ENCODE measurements at places on chromosomes 16 and 17.

DNA sequence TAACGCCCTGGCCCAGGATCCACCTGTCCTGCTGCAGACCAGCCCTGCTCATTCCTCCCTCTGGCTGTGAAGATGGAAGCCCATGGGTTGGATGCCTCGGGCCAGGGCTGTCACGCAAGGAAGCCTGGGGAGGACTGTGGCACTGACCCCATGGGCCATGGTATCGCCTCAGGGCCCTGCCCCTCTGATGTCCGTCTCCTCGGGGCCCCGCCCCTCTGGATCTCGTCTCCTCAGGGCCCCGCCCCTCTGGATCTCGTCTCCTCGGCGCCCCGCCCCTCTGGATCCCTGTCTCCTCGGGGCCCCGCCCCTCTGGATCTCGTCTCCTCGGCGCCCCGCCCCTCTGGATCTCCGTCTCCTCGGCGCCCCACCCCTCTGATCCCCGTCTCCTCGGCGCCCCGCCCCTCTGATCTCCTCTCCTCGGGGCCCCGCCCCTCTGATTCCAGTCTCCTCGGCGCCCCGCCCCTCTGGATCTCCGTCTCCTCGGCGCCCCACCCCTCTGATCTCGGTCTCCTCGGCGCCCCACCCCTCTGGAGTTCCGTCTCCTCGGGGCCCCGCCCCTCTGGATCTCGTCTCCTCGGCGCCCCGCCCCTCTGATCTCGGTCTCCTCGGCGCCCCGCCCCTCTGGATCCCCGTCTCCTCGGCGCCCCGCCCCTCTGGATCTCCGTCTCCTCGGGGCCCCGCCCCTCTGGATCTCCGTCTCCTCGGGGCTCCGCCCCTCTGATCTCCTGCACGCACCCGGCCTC lies 24.0 kb downstream of the METRNL start:
- DNase-seq: peak; percentile 50

DNA sequence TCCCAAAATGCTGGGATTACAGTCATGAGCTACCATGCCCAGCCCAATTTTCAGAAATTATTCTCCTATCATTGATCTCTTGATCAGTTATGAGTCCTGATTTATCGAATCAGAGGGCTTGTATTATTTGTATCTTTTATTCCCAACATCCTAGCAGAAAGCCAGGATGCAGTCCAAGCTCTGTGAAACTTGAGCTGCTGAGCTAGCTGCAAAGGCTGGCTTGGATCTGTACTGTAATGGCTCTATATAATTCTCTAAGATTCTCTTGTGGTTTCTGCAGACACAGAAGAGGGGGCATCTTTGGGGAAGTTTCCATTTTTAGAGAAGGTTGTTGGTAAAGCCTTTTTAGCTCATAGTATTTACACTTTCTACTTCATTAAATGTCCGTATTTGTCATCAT lies 227.1 kb downstream of the MAP2K4 start:
- DNase-seq: no peak

DNA sequence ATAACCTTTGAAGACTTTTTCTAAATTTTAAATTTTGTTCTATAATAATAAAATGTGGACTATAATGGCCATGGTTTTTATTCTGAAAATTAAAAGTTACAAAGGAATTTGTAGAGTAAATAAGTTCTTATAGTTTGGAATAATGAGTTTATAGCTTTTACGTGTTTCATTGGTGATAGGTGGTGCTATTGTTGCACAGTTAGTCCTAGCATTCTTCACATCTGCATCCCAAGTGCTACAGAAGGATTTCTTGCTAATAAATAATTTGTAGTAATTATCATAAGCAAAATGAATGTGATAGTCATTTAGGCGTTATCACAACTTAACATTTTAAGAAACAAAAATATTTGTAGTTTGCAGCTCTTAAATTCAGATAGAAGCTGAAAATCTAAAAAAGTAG lies 67.9 kb downstream of the BCAS3 start:
- no peak for DNase-seq

DNA sequence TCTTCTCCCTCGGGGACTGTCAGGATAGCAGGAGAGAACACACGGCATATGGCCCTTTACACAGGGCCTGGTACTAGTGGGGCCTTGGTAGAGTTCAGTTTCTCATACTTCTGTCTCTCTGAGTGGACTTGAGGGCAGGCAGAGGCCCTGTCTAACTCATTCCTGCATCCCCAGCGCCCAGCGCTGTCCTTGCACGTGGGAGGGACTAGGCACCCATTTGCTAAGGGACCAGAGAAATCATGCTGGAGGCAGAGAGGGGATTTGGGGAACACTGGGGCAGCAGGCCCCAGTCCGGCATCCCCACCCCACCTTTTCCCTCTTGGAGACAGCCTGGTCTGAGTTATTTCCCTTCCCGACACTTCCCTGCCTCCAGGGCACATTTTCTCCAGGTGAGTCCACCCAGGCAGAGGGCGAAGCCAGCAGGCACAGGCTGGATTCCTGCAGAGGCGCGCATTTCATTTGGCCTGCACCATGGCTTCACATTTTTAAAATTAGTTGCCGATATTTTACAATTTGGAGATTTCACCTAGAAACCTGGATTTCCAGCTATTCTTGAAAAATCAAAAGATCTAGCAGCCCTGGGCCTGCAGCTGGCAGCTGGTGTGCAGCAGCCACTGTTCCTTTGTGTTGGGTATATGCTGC lies 9.7 kb upstream of the NKD1 start:
- DNase-seq: no peak

DNA sequence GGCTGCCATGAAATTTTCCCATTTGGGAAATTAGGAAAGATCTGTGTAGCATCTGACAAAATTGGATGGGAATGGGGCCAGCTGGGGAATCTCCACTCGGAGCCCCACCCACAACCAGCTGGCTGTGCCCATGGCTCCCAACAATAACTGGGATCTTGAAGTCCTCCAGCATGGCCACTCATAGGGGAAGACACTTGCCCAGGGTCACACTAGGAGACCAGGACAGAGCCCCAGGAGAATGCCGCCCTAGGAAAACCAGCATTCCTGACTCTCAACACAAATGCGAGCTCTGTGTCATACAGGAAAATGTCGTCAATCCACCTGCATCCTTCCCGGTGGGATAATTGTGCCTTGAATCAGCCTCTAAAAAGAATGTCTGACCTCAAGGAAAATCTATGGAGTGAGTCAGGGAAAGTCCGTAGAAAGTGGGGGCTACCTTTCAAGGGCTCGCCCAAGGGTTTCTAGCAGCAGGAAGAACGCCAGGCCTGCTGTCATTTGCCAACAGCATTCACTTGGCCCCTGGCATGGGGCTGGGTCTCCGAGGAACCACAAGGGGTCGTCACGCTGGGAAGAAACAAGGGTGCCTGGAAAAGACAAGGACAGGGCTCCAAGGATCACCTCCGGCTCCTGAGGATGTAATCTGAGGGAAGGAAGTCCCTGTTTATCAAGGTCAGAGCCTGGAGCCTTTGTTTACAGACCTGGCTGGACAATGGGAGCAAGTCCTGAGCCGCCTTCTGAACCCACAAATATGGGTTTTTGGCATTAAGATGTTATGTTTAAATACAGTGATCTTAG lies 15.9 kb downstream of the CDH5 start:
- no peak for DNase-seq

- no peak for DNase-seq
Observed at GRCh38 chr16:81530296-81530721, 85.7 kb downstream of the CMIP start.

GRCh38 chr17:32445074-32445415 lies 735 bp downstream of the PSMD11 start:
- DNase-seq: peak; percentile 38

DNA sequence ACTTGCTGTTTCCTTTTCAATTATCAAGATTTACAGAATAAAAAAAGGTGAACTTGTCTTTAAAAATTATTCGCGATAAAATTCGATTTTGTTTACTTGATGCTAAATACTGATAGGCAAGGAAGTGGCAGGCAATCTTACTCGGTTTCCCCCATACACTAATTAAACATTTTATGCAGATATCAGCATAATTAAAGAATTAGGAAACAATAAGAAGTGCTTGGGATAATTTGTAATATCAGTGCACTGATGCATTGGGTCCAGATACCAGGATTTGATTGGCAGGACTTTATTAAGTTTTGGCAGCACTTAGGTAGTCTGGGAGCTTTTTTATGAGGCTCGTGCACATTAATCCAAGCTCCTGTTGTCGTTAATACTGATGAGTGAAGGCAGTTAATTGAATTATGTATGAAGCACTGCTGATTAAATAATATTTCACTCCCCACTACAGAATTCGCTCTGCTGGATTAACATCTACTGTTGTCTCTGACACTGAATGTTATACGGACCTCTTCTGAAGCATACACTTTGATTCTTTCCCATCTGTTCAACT lies 165.6 kb downstream of the CA10 start:
- DNase-seq: no peak

- no peak for DNase-seq
Observed at GRCh38 chr17:65638221-65638975, 77.0 kb upstream of the AXIN2 start.

DNA sequence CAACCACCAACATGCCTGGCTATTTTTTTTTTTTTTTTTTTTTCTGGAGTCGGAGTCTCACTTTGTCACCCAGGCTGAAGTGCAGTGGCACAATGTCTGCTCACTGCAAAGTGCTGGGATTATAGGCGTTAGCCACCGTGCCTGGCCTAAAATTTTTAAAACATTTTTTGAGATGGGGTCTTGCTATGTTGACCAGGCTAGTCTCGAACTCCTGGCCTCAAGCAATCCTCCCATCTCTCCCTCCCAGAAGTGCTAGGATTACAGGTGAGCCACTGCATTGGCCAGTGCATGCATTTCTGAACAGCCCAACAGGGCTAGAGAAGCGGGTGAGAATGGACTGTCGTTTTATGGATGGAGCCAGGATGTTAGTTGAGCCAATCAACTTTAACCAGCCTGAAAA lies 72.4 kb downstream of the ERCC4 start:
- DNase-seq: no peak

GRCh38 chr17:2158396-2158780 lies 103.5 kb downstream of the HIC1 start:
- DNase-seq: no peak

DNA sequence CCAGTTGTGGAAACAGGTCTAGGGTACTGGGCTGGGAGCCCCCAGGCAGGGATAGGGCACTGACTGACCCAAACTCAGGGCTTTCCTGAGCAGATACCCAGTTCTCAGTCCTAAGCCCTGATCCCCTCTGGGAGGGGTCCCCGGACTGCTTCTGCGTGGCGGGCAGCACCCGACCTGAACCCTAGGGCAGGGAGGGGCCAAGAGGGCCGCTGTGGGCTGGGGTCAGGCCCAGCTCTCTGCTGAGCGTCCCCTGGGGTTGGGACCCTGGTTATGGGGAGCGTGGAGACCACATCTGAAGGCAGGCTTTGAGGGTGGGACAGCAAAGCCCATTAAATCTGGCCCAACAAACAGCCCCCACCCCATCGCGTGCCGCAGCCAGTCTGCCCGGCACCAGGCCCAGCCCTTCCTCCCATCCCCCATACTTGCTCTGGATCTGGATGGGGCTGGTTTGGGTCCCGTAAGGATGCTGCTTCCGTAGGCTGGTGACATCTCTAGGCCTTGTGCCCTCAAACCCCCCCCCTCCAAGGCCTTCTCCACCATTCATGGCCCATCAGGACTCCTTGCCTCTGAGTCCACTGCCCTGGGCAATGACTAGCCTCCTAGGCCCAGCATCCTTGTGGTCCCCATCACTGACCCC lies 691 bp upstream of the FAM83G start:
- no peak for DNase-seq

DNA sequence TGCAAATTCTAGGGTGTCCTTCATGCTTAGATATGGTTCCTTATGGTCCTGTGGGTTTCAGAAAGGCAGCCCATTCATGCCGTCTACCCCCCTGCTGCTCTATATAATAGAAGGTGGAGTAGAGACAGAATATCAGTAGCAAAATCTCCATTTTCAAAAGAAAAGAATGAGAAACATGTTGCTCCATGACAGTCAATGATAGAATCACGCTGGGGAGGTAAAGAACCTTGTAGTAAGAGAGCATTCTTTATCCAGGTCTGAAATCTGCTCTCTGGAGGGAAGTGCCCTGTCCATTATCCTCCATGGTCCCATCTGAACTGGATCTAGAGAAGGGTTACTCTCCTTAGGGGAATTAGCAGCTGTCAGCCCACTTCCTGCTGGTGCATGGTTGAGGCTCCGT lies 272.8 kb downstream of the WWOX start:
- DNase-seq: no peak

DNA sequence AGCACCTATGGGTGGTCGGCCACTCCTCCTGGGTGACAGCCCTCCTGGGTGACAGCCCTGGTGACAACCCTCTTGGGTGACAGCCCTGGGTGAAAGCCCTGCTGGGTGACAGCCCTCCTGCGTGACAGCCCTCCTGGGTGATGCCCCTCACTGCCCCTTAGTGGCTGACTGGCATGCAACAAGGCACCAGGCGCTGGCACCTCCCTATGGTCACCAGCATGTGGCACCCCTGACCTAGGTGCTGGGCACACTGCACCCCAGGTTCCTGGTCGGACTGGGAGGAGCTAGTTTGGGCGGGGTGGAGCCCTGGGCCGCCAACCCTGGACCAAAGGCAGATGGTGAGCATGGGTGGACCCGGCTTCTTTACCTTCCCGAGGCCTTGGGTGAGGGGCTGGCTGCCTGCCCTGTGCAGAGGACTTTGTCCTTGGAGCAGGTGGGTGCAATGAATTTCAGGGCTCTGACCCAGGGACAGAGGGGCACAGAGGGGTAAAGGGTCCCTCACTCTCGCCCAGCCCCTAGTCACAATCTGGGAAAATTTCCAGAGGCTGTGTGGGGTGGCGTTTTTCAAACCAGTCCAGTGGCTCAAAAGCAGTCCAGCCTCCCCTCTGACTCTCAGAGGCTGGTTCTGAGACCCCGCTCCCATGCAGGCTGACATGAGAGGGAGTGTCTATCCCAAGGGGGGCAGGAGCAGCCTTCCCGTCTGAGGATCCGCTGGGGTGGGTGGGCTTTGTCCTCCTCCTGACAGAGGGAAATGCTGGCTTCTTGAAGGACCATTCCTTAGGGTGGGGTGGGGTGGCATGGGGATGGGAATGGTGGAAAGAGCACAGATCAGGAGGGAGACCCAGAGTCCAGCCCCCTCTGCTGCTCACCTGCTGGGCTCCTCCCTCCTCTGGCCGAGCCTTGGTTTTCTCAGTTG lies 25.9 kb upstream of the TNFRSF13B start:
- no peak for DNase-seq
